Left colon (tissue), 2 donors: ENCODE measurements at places on chromosomes 6 and 20. TPM values are rescaled to one million over a fixed set of nuclear protein-coding genes. Genes with fewer than 3 reads are reported as not detected.

- DNase-seq: no peak
Measured at GRCh38 chr6:167576828-167577503, 249.7 kb upstream of the AFDN start.

- DNase-seq: no peak
Measured at GRCh38 chr20:23187751-23188150, 101.6 kb upstream of the CD93 start.

GRCh38 chr20:63431944-63432343, 40.5 kb downstream of the KCNQ2 start:
- no peak for DNase-seq

SPTLC3 gene
- total RNA-seq: 9.7 TPM

- DNase-seq: no peak
Measured at GRCh38 chr20:60469829-60470228, 511.6 kb downstream of the CDH26 start.

DNA sequence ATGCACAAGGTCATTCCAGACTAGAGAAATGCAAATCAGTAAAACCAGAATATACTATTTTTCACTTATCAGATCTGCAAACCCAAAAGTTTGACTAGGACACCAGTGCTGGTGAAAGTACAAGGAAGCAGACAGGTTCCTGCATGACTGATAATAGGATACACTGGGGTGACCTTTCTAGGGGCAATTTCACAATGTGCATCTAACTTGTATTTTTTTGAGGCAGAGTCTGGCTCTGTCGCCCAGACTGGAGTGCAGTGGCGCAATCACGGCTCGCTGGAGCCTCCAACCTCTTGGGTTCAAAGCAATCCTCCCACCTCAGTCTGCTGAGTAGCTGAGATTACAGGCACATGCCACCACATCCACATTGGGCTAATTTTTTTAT, 11.4 kb downstream of the COMMD7 start:
- DNase-seq: no peak

DNA sequence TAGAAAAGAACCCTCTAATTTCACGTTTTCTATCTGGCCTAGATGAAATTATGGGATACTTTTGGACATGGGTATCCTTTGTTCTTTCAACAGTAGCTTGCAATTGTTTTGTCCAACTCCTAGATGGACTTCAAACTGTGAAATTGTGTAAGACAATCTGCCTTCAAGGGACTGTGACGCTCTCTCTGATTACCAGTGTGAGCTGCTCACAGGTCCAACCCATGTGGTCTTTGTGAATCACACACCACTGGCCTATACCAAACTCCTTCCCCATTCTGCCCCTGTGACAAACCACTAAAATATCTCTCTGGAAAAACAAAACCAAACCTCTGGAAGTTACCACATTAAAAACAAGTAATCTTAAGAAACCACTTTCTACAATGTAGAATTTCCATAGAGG, 59.5 kb downstream of the NINL start:
- no peak for DNase-seq

ZC2HC1B gene
- not detected for total RNA-seq

GSTA3 gene
- total RNA-seq: not detected

MSH5 gene
- total RNA-seq: 18.7 TPM

CLPSL2 gene
- total RNA-seq: not detected

DNA sequence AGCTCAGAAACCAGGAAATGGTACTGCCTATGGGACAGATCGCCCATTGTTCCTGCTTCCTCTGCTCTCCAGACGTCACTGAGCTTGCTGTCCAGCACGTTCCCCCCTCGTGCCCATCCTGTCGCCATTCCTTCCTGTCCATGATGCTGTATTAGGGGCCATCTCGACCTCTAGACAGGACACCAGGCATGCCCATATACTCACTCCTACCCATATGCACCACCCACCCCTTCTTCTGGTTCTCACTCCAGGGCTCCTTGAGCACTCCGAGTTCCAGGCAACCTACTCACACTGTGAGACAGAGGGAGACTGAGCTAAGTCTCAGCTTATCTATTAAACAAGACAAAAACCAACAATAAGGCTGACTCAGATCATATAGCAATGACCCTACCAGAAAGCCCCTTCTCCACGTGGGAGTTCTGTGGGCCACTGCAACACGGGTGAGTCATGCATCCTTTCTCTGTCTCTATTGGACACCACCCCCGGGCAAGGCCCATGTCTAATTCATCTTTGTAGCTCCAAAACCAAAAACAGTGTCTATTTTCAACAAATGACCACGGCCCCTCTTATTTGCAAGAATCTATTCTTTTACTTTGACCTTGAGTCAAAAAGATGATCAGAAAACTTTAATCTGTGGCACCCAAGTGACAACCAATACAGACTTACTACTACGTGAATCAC, 65.7 kb downstream of the PSMG4 start:
- DNase-seq: no peak

DNA sequence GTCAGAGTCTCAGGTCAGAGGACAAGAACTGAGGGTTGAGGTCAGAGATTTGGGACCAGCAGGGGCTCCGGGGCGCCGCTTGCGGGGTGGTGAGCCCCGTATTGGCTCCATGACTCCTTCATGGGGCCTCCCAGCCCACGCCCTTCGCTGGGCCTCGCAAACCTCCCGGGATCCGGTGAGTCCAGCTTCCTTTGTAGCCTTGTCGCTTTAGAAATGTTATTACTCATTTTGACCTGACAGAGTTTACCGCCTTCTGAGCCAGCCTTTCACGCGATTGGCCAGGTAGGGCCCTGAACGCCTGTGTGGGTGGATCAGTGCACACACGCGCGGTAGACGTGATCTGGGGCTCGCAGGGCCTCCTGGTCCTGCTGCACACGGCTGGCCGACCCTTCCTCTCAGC, 181.1 kb downstream of the ERMARD start:
- no peak for DNase-seq

DNA sequence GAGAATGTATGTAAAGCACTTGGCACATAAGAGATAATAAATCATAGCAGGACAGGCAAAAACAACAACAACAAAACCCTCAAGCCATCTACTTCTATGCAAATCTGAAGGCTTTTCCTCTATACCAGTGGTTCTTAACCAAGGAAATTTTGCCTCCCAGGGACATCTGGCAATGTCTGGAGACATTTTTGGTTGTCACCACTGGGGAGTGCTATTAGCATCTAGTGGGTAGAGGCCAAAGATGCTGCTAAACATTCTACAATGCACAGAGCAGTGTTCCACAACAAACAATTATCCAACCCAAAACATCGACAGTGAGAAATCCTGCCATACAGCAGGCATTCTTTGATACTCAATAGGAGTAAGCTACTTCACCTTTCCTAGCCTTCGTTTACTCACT, 28.2 kb downstream of the NDRG3 start:
- DNase-seq: no peak

PGBD1 gene
- total RNA-seq: 1.4 TPM

DNA sequence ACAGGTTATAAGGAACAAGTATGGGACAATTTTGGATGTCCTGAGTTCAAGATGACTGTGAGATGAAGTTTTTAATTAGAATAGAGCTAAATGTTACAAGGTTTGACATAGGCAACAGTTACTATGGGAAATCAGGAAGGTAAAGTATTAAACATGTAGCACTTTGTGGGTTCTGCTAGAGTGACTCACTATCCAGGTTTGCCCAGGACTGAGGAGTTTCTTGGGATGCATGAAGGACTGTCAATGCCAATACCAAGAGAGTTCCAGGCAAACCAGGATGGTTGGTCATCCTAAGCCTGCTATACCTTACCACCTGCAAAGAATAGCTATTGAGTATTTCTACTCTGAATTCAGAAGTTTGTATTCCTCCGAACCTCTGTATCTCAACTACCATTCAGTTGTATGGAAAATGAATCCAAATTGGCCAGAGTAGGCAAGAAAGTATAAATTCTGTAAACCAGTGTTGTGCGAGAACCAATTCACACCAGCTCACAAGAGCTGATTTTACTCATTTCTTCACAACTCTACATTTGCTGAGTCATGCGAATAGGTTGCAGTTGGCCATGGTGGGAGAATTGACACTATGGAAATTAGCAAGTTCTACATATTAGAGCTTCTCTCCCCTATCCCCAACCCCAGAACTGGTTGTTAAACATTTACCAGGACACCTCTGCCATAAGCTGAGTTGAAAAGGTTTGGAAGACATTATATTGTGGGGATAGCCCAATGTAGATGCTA, 449.5 kb downstream of the PLCB1 start:
- DNase-seq: no peak

DNA sequence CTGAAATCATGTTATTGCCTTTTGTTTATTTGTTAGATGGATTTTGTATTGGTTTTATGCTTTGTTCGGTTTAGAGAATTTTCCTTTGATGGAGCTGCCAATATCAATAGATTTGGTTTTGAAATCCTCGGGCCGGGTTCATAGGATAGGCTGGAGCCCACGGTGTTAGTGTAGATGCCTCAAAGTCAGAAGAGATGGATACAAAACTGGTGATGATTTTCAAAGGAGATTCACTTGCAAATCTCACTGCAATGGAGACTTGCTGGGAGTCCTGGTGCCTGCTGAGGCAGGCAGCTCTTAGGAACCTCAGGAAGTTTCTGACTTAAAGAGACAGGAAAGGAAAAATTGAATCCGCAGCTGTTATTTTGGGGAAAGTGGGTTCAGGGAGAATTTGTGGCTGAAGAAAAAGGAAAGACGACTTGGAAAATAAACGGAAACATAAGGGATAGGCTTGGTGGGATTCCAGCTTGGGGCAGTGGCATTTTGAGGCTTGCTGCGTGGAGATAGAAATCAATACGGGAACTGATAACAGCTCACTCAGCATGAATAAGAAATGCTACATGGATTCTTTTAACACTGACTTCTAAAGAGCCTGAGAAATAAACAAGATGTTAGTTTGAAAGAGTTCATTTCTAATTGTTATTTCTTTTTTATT, 241.6 kb downstream of the PHACTR1 start:
- no peak for DNase-seq

SMLR1 gene
- not detected for total RNA-seq

DNA sequence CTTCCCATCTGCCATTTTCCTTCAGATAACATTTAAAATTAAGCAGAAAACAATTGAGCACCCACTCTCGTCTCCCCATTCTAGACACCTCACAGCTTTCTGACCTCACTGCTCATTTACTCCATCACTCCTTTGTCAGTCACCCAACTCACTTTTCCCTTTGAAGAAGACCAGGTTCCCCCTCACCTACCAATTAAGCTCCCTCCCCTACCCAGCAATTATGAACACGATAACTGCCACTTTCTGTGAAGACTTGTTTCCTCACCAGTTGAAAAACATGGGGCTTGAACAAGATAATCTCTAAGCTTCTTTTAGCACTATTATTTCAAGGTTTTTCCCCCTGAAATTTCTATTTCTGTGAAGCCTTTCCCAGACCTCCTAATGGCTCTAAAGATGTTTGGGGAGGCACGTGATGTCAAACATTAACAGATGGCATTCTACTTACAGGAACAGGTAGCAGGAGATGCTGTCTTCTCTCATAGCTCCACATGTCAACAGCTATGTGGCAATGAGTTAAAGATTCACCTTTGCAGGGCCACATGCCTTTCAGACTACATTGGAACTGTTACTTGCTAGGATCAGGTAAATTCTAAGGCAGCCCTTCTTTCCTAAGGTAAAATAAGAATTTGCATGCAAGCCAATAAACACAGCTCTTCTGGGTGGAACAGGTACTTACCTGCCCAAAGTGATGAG, 24.8 kb upstream of the SLA2 start:
- no peak for DNase-seq

GRCh38 chr6:119649531-119649930, 300.0 kb upstream of the MAN1A1 start:
- DNase-seq: no peak

DNA sequence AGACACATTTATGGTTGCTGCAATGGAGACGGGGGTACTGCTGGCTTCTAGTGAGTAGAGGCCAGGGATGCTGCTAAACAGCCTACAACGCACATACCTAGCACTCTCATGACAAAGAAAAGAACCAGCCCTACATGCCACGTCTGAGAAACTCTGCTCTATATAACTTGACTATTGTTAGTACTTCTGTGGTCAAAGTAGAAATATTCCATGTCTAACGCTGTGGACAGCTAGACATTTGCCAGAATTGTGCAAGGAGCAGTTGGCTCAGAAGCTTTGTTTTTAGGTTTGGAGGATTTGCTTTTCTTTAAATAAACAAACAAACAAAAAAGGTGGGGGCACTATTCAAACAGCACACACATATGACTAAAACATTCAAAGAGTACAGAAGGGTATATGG, 20.5 kb downstream of the UBE2V1 start:
- DNase-seq: no peak

REM1 gene
- 0.81 TPM for total RNA-seq

MROH8 gene
- 1.9 TPM for total RNA-seq

KCNG1 gene
- total RNA-seq: 15.2 TPM

DNA sequence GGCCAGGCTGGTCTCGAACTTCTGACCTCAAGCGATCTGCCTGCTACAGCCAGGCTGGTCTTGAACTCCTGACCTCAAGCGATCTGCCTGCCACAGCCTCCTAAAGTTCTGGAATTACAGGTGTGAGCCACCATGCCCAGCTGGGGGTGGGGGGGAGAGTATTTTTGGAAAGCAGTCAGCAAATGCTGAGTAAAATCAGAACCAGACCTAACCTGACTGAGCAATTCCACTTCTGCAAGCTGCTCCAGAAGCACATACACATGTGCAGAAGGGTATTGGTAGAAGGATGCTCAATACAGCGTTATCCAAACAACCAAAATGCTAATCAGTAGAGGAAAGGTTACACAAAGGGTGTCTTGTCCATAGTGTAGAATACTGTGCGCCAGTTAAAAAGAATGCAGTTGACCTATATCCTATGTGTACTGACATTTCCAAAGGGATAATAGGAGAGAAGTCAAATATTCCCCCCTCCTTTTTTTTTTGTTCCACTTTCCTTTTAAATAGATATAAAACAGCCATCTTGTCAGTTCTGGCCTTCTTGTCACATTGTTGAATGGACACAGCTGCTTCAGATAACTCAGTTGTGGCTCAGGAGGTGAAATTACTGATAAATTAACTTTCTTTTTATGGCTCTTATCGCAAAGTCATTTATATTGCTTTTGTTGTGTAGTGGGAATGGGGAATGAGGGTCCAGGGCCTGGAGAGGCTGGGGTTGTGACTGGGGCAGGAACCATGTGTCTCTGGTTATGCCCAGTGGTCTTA, 74.6 kb downstream of the DTD1 start:
- no peak for DNase-seq

- no peak for DNase-seq
Measured at GRCh38 chr6:90375681-90376439, 79.2 kb upstream of the BACH2 start.
